ENCODE measurements at places on chromosomes 12 and 14. TPM values are rescaled to one million over a fixed set of nuclear protein-coding genes. Genes with fewer than 3 reads are reported as not detected.

DNA sequence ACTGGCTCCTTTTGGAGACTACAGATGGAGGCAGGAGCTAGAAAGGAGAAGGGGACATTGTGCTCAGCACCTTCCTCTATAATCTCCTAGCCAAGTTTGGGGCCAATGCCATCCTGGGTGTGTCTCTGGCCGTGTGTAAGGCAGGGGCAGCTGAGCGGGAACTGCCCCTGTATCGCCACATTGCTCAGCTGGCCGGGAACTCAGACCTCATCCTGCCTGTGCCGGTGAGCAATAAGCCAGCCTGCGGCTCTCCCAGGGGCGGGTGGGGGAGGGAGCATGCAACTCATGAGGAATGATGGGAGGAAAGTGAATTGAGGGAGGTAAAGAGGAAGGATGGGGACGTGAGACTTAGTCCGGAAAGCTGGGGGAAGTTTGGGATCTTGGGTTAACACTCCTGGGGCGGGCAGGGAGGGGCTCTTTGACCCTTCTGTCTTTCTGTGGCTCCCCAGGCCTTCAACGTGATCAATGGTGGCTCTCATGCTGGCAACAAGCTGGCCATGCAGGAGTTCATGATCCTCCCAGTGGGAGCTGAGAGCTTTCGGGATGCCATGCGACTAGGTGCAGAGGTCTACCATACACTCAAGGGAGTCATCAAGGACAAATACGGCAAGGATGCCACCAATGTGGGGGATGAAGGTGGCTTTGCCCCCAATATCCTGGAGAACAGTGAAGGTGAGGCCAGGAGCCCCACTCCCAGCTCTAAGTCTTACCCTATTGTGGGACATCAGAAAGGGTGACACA lies 3.3 kb downstream of the ENO2 start:
- DNase-seq, result peak; percentile 51

GPR65 gene
- total RNA-seq, result 0.13 TPM

DNA sequence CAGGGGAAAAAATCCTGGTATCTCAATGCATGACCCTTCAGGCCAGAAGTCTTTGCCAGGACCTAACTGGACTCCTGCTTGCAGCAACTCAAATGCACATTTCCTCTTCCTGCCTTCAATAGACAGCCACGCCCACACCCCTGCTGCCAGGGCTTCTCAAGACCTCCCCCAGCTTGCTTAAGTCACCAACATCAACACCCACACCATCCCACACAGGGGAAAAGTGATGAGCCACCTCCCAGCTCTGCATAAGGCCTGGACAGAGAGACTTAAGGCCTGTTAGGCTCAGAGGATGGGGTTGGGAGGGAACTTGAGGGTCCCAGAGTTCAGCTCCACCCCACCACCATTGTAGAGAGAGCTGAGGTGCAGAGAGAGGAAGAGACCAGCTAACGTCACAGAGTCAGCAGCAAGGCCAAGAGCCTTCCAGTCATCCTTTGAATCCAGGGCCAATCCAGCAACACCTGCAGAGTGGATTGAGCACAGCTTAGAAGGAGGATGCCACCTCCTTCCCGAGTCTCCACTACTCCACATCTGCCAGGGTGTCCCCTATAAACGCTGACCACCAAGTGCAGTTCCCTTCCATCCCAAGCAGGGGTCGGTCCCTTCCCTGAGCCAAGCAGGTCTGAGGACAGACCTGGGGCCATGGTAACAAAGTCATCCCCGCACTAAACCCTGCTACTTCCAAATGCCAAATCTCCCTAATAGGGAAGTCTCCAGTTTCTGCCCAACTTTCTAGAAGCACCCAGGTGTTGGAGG lies 50.0 kb downstream of the KDM2B start:
- peak; percentile 81 for DNase-seq

PCBP2 gene
- 143 TPM for total RNA-seq

DNA sequence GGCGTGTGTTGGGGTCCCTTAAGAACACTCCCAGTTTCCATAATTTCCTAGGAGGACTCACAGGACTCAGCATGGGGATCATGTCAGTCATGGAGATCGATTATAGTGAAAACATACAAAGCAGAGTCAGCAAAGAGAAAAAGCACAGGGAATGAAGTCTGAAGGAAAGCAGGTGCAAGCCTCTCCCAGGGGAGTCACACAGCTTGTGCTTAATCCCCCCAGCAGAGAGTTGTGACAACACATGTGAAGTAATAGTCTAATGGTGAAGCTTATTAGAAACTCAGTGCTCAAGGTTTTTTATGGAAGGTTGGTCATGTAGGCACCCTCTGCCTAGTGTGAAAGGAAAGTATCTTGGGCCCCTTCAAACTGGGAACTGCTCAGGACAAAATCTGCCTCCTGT lies 149.0 kb upstream of the SEL1L start:
- DNase-seq, result no peak

RDH5 gene
- total RNA-seq, result 27.2 TPM

GRCh38 chr14:81208489-81208888 lies 12.3 kb downstream of the GTF2A1 start:
- DNase-seq, result no peak

KCNK10 gene
- not detected for total RNA-seq

- DNase-seq, result no peak
Measured at GRCh38 chr12:121970581-121971300, 50.9 kb upstream of the BCL7A start.

- no peak for DNase-seq
Measured at GRCh38 chr14:70943838-70944237, 36.6 kb downstream of the PCNX1 start.

ACVRL1 gene
- total RNA-seq, result 114 TPM

DNA sequence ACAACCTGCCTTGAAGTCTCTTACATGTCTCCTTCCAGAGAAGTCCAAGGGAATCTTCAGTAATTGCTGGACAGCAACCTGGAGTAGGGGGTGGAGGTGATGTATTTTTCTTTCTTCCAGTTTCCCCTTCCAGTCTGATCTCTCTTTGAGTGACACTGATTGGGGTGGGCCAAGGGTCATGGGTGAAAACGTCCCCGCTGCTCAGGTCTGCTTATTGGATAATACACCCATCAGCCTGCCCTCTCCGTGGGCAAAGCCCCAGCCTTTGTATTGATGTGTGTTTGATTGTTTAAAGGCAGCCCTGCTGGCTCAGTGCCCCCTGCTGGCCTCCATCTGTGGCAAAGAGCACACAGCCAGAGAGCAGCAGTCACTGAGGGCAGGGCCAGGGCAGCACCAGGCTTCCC lies 35.7 kb upstream of the ATP2A2 start:
- peak; percentile 22 for DNase-seq

DNA sequence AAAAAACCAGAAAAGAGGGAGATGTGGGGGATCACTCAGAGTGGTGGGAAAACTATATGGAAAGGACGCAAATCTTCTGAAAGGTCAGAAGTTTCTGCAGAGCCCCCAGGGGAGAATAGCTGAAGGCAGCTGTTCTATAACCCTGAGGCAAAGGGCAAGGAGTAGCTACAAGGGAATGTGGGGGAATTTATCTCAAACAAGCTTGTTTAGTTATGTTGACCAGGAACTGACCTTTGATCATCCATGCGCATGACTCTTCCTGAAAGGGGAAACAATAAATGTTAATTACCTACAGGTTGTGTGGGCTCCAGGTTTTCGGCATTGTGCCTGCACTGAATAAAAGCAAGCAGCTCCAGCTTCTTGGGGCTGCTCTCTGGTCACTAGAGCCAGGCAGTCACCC lies 968.5 kb downstream of the AACS start:
- no peak for DNase-seq

SRRM4 gene
- total RNA-seq, result not detected

RNFT2 gene
- not detected for total RNA-seq

TMCC3 gene
- total RNA-seq, result 0.11 TPM

DNA sequence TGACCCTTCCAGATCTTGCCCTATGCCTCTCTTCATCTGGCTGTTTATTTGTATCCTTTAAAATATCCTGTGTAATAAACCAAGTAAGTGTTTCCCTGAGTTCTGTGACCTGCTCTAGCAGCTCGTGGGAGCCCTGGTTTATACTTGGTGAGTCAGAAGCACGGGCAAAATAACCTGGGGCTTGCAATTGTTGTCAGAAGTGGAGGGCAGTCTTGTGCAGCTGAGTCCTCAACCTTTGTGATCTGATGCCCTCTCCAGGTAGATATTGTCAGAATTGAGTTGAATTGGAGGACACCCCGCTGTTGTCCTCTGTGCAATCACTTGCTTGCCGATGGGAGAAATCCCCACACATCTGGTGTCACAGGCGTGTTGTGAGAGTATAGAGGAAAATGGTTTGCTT lies 62.5 kb upstream of the PRICKLE1 start:
- DNase-seq, result no peak

CDCA3 gene
- total RNA-seq, result 19.6 TPM

IL31 gene
- total RNA-seq, result not detected

RHOJ gene
- 1.6 TPM for total RNA-seq

- DNase-seq, result no peak
Measured at GRCh38 chr14:28758253-28758884, 8.2 kb upstream of the FOXG1 start.

GRCh38 chr12:57475271-57476161 lies 4.2 kb downstream of the ARHGAP9 start:
- peak; percentile 70 for DNase-seq

DNA sequence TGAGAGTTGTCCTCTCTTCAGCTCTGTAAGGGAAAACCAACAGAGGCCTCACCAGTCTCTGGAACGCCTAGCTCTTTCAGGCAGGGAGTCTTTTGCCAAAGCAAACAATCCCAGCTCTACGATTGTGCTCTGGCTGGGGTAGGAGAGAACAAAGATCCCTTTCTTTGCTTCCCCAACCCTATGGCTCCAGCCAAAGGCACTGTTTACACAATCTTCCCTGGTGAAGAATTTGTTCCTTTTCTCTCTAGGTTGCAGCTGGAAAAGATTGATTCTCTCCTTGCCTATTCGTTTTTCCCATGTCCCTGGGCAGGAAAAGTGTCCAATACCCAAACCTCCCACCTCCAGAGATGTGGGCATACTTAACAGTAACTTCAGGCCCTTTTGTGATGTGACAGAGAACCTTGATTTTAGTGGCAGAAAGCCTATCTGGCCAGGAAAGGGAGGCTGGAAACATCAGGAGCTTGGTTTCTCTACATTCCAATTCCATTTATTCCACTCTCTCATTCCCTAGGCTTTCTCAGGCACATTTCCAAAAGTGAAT lies 16.8 kb downstream of the ATP5MC2 start:
- peak; percentile 79 for DNase-seq

DNA sequence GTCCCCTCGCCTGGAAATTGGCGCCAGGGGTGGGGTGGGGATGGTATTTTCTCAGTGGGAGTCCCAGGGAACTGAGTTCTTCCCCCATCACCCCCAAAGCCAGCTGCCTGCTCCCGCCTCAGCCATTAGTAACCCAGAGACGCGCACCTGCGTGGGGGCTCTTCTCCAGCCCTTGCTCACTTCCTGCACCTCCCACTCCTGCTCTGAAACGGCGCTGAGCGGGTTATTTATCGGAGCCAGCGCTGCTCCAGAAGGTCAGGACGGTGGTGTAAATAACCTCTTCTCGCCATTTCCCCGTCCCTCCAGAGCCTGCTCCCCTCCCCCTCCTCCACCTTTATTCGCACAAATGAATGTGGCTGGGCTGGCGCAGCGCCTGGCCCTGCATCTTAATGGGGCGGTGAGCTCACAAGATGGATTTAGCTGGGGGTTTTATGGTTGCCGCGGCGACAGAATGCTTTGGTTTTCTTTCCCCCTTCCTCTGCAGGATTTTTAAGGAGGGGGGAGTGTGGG lies 12.2 kb downstream of the GPR84 start:
- DNase-seq, result peak; percentile 80

GLIPR1 gene
- total RNA-seq, result 303 TPM

DNA sequence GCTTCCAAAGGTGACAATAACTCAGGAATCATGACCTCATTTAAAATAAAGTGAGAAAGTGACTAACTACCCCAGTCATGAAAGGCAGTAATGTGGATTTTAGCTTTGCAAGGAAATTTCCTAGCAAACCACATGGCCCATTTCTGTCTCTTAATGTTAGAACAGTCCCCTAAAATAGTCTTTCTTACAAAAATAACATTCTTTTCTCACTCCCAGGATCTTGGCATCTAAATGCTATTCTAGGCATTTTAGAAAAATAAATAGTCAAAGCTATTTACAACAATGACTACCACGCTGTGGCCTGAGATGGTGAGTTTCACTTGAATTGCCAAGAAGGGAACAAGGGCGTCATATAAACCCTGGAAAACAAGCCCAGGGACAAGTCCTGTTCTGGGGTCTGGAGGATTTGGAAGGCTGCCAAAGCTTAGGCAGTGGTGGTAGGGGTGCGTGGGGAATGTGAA lies 101.2 kb upstream of the CCDC175 start:
- DNase-seq, result peak; percentile 49

DNA sequence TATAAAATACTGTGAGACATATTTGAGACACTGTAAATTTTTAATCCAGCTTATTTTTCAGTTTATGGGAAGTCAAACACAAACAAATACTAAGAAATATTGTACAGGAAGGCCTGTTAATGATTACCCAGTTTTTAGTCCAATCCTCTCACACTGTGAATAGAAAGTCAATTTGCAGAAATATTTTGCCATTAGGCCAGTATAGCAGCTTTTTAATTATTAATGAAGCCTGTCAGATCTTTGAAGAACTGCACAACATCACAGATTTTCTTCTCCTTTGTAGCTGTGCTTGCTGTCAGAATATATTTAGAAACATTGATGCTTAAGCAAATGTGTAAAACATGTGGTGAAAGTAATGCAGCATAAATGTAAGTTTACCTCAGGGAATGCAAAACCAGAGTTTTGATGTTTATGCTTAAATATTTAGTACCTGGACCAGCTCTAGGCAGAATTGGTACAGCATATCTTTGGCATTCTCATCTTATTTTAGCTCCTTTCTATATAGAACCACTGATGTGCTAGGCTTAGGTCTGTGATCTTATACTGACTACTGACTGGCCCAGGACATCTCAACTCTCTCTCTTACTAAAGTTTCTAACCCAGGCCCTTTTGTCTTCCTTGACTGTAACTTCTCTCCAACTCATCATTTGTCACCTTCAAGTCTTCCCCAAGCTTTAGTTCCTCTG lies 230.8 kb upstream of the NAV3 start:
- DNase-seq, result no peak

DNA sequence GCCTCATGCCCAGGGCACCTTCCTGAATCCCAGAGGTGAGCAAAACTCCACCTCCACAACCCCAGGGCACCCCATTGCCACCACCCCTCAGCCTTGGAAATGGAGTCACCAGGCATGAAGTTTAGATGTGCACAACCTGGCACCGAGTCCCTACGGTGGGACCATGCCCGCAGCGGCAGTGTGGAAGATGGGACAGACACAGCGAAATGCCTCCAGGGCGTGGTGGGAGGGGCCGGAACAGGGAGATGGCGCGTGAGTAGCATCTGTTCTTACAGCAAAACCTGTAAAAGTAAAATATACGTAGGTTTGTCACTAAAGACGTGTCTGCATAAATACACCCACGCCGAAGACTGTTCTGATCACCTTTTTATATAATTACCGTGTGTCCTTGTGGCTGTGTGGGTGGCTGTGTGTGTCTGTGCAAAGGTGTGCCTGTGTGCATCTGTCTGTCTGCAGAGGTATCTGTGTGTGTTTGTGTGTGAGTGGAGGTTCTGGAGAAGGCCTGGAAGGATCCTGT lies 17.4 kb upstream of the DEGS2 start:
- no peak for DNase-seq

SMCO2 gene
- total RNA-seq, result not detected

Measured in GM23248 (cell line).